ENCODE measurements at places on chromosomes 4 and X.

DNA sequence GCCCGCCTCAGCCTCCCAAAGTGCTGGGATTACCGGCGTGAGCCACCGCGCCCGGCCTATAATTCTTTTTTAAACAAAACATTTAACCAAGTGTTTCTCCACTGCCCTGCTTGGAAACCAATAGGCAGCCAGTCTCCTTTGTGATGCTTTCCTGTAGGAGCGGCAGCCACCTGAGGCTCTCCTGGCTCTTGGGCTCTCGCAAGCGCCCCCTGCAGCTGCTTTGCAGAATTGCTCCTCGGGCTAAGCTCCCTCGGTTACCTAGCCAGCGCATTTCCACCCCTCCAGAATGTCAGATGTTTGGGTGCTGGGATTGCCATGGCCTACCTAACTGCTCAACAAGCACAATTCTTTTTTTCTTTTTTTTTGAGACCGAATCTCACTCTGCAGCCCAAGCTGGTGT, 7.7 kb downstream of the S100P start:
- DNase-seq: no peak

- DNase-seq: no peak
These were observed 19.4 kb downstream of the LGI2 start for GRCh38 chr4:25011135-25011866.

GRCh38 chr4:26268246-26268645, 52.6 kb upstream of the RBPJ start:
- no peak for DNase-seq

DNA sequence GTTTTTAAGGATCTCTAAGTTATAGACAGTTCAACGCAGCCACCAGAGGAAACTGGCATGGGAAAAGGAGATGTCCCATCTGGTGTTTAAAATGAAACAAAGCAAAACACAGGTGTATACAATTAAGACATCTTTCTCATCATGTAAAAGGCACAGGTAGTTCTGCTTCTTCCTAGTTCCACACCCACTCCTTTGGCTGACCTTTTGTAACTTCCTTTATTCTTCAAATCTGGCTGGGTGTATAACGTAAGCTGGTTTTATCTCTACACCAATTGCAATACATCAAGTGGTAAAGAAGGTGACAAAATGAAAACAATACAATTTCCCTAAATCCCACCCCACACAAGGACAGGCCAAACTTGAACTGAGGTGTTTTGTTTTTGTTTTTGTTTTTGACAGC, 27.3 kb upstream of the FBXW7 start:
- DNase-seq: no peak

GRCh38 chr4:122733787-122734120, 1.2 kb downstream of the BBS12 start:
- no peak for DNase-seq

GRCh38 chr4:119231491-119231890, 19.0 kb downstream of the USP53 start:
- no peak for DNase-seq

GRCh38 chrX:47560179-47560933, 649 bp upstream of the ARAF start:
- no peak for DNase-seq

DNA sequence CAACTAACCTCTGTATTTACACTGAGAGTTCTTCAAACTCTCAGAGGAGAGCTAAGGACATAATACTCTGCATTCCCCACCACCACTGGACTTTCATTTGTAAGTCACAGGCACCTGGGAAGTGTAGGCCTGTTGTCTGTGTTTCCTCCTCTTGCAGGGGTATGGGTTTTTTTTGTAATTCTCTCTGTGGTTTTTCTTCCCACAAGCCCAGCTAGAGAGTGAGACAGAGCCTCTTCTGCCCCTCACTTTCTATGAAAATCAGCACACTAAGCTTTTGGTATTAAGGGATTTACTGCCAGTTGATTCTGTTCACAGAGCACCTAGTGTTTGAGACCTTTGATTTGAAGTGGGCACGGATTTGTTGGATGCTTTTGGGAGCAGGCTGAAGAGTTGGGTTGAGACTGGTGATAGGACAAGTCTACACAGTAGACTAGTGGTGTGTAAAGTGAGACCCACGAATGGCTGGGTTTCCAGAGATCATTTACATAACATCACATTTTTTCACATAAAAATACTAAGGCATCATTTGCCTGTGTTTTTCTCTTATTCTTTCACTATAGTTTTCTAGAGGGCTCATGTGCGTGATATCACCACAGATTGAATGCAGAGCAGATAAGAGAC, 28.9 kb upstream of the WDR17 start:
- DNase-seq: no peak

- DNase-seq: no peak
These were observed 237.6 kb downstream of the AFAP1 start for GRCh38 chr4:7701866-7702649.

GRCh38 chr4:143273160-143273917, 63.3 kb upstream of the GAB1 start:
- DNase-seq: no peak

DNA sequence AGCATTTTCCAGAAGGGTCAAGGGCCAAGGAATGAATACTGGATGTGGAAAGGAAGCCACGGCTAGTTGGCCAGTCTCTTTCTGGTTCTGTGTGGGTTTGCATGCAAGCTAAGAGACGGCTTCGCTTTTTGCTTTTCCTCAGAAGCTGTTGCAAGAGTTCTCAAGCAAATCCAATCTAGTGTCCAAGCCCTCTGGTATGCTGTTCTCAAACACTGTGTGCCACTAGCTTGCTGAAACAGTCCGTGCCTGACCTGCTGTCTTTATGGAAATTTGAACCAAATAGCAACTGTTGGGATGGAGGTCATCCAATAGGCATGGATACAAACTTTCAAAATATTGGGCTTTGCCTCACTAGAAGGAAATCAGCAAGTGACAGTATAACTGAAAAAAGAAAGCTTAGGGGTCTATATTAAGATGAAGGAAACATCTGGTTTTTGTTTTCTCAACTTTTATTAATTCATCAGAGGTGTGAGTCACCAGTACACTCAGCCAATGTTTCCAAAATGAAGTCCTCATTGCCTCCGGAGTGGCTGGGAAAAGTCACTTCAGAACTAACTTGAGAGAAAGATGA, 70.5 kb downstream of the SLC9A6 start:
- no peak for DNase-seq

DNA sequence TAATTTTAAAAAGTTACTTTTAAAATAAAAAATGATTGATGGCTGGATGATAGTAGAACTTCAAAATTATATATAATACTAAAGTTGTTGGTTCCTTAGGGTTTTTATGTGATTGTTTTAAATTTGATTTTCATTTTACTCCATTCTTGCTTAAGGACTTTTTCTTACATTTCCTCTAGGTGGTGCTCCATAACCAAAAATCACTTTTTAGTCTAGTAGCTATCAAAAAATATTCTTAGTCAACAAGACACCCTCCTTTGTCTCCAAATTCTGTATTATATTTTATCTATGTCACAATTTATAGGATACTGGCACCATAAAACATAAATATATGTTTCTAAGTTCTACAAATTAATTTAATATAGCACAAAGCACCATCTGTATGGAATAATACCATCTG, 67.2 kb upstream of the BRWD3 start:
- no peak for DNase-seq

- no peak for DNase-seq
These were observed 529.4 kb upstream of the ATOH1 start for GRCh38 chr4:93299118-93299517.

Data from activated CD8-positive, alpha-beta memory T cell treated with anti-CD3 and anti-CD28 coated beads for 1 hour (primary cell).